ENCODE measurements at places on chromosomes 6 and 20.

GRCh38 chr20:19609642-19610223, 148.3 kb upstream of the RIN2 start:
- DNase-seq = no peak

GRCh38 chr6:52640916-52641315, 30.0 kb upstream of the TMEM14A start:
- DNase-seq = no peak

- DNase-seq = no peak
Observed at GRCh38 chr6:44734886-44735629, 347.6 kb downstream of the CDC5L start.

DNA sequence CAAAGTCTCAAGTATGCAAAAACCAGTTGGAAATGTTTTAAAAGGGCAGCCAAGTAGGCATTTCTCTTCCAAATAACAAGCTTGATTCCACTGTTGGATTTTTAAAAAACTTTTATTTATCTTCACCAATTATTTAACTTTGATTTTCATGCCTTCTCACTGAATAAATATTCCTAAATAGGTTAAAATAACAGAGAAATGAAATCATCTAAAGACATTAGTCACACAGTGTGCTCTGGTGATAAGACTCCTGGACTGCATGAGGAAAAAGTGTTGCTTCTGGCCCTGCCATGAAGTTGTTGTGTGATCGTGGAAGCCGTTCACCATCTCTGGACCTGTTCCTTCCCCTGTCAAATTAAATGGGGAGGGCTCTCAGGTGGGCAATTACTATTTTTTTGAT, 33.8 kb upstream of the IGF2R start:
- DNase-seq = no peak

DNA sequence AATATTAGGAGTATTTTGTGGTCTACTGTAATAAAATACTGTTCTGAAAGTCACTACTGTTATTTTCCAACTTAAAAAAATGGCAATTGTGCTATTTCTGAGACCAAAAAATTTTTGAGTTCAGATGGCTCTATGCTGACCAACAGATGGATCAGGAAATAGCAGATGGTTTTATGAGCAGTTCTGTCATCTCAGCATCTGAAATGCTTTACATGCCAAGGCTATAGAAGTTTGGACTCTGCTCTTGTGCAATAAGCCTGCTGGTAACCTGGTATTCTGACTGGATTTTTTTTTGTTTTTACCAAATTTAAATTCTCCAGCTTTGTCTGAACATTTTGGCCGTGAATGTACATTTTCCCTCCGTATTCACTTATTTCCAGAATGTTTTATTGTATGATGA, 1127.5 kb downstream of the GRIK2 start:
- DNase-seq = no peak

DNA sequence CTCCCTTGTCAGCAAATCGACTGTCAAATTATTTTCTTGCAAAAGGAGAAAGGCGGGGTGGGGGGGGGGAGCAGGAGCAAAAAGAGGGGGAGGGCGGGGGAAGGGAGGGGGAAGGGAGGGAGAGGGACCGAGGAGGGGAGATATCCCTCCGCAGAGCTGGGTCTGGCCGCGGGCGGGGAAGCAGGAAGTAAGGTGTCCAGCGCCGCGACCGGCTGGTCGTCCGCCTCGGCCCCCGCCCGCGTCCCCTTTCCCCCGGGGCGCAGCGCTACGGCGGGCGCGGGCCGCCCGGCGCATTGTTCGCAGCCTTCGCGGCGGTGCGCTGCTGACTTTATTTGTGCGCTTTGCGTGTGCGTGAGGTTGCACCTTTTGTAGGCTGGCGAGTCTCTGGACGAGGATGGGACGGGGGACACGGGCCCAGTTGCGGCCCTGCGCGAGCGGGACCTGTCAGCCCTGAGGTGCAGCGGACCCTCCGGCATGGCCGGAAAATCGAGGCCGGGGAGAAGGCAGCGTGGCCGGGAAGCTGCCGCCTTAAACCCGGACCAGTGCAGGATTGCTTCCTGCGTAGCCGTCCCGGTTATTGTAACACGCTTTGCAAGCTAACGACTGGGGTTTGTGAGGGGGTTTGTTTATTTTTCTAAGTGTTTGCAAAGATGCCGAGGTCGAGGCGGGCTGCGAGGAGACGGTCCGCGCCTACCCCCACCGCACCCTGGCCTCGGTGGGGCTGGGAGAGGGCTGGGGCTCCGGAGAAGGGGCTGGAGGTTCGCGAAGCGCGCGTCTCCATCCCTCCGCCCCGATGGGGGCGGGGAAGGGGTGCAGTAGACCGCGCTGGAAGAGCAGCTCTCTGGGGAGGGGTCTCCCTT, 675 bp upstream of the TRERF1 start:
- DNase-seq = peak; percentile 55

GRCh38 chr6:63813566-63814120, 178.0 kb downstream of the PHF3 start:
- no peak for DNase-seq

DNA sequence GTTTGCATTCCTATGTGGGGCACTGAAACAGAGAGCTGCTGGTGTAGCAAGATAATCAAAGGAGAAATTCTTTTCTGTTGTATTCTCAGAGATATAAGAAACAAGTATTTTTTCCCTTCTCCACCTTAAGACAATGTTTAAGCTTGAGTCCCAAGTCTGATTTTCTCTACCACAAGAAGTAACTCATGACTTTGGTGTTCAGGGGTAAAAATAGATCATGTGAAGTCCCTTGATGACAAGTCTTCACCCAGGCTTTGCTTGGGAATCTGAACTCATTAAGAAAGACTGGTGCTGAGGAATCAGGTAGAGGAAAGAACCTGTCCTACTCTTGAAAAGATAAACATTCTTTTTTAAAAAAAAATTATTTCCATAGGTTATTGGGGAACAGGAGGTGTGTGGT, 205.6 kb downstream of the ALDH8A1 start:
- DNase-seq = no peak

GRCh38 chr20:2108987-2109386, 7.4 kb downstream of the STK35 start:
- DNase-seq = no peak

- no peak for DNase-seq
Observed at GRCh38 chr6:134464690-134465411, 146.9 kb upstream of the SGK1 start.

DNA sequence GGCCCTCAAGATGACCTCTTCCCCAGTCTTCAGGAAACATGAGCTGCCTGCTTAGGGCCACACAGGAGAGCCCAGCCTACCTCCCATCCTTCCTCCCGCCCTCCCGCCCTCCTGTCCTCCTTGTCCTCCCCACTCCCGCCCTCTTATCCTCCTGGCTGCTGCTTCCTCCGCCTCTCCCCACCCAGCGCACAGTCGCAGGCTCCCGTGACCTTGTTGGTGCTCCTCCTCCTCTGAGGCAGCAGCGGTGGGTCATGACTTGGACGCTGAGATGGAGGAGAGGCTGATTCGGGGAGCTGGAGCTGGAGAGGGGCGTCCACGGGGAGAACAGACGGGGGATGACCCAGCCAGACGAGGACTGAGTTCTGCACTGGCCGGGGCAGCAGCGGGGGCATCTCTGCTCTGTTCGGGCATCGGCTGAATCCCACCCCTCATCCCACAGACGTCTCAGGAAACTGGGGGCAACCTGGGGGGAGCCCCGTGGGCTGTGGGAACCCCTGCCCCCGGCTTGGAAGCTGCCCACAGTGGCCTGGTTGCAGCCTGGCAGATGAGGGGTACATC, 32.4 kb downstream of the CHRNA4 start:
- DNase-seq = no peak
